Left ventricle myocardium inferior (tissue), 1 donor: ENCODE measurements at places on chromosomes 2 and 18.

- no peak for DNase-seq
Measured at GRCh38 chr2:182897137-182897536, 30.7 kb upstream of the FRZB start.

- no peak for DNase-seq
Measured at GRCh38 chr2:18741191-18741590, 151.8 kb upstream of the NT5C1B start.

- DNase-seq: no peak
Measured at GRCh38 chr2:133352719-133353118, 215.5 kb downstream of the NCKAP5 start.

GRCh38 chr2:207144173-207144785 is 21.5 kb downstream of the KLF7 start:
- no peak for DNase-seq

DNA sequence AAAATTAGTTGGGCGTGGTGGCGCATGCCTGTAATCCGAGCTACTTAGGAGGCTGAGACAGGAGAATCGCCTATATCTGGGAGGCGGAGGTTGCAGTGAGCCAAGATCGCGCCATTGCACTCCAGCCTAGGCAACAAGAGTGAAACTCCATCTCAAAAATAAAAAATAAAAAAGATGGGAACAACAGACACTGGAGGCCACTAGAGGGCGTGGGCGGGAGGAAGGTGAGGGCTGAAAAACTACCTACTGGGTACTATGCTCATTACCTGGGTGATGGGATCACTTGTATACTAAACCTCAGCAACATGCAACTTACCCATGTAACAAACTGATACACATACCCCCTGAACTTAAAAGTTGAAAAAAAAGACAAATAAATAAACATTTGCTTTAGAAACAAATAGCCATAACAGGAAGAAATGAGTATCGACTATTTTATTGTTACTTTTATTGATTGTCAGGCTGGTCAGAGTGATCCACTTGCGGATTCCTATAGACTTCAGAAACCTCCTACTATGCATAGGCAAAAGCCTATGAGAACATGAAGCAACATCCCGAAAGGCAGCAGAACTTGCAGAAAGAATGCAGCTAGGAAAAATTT is 61.0 kb downstream of the TMEM163 start:
- DNase-seq: no peak

DNA sequence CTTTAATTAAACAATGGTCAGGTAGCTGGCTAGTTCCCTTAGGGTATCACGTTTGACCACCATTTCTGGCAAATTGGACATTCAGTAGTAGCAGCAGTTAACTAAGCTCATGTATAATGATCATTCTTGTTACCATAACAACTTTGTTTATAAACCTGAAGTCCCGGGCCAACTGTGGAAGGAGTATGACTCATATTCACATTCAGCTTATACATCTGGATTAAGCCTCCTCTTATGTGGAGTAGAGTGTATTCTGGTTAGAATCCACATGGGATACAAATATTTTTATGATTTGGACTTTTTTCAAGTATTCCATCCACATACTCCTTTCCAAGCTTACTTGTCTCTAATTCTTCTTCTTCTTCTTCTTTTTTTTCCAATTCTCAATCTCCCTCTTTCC is 70.3 kb upstream of the ZSWIM2 start:
- no peak for DNase-seq

DNA sequence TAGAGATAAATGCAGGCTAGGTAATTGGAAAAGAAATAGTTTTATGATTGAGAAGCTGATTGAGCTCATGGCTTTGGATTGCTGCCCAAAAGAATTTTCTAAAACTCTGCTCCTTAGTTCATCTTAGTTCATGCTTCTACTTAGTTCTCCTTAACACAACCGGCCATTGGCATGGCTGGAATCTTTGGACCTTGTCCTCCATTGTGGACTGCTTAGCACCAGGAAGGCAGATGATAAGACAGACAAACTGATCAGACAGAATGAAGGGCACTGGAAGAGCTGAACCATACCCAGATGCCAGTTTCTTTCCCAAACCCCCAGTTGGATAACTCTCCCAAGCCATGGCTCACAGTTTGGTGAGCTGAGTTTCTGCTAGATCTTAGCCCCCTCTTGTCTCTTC is 36.3 kb upstream of the NABP1 start:
- no peak for DNase-seq

DNA sequence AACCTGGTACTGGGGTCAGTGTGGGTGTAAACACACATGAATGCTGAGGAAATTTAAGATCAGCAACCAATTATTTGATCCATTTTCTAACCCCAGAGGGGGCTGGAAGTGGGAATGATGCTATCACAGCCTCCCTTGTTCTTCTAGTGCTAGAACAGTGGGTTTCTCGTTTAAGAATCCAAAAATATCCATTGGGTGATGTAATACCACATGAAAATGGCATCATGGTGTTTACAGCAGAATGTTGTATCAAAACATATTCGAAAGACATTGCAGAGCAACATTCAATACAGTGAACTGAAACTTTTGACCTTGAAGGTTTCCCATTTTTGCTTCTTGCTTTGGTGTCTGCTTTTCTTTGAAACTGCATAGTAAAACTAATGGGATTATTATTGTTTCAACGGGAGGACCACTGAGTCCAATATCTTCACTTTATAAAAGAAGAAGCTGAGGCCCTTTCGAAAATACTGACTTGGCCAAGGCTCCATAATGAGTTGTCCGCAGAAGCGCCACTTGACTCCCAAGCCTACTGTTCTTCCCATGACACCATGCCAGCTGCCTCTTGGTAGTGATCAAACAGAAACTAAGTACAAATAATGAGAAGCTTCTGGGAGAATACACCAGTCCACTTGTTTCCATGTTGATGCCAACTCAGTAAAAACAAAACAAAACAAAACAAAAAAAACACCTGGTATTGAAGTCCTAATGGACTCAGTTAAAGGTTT is 106.1 kb downstream of the COLEC12 start:
- DNase-seq: no peak

- no peak for DNase-seq
Measured at GRCh38 chr2:106581755-106582147, 94.6 kb downstream of the CD8B2 start.

DNA sequence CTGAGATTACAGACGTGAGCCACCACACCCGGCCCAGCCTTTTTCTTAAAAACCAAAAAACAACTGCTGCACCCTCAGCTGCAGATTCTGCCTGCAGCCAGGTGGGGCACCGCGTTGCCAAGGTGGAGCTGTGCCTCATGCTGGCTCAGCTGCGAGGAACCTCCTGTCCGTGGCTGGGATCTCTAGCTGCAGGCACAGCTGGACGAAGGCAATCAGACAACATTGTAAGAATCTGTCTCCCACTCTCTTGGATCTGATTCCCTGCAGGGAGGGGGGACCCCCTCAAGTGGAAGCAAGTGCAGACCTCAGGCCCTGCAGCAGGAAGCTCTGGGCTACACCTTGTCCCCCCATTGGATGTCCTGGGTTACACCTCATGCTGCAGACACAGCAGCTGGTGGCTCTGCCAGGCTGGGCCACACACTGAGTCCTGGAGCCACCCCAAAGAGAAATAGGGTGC is 24.1 kb downstream of the CIDEA start:
- no peak for DNase-seq
